ENCODE measurements at places on chromosomes 6 and 20.

DNA sequence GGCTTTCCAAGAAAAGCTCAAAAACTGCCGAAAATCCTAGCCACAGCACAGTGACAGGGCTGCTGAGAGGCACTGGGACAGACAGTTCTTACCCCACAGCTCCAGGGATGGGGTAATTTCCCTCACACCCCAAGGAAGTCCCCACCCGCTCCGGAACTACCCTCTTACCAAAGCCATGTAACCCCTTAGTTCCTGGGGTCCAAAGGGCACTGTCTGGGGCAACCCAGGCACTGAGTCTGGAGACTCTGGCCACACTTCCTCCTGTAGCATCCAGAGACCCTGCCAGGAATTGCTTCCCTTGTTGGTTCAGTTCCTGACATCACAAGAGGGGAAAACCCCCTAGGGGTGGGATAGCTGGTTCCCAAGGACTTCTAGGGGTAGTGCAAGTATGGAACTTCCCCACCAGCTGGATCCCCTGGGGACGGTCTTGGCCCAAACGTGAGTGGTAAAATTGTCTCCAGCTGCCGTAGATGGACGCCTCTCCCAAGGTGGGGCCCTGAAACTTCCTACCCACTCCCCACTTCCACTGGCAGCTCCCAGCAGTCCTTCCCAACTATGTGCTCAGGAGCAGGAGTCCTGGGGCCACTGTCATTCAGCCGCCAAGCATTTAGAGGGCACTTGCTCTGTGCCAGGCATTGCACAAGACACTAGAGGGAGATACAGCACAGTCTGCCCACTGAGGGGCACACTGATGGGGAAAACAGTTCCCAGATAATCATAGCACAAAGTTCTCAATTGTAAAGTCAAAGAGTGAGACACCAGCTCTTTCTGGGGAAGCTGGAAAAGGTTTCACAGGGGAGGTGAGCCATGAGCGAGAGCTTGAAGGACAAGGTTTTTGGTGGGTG lies 17.2 kb upstream of the HCK start:
- no peak for DNase-seq

DNA sequence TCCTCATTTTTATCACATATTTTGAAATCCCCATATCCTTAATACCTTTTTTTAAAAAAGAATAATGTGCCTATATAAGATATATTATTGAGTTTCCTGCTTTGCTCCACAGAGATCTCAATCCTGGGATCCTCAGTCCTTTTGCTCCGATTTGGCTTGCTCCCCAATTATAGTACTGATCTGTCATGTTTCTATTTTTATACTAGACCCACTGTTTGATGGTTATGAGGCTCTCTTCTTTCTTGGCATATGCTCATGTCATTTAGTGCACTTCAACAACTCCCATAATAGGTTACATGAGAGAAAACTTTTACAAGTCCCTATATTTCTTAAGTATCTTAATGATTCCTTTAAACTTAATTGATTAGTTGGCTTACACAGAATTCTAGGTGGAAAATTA lies 958.5 kb upstream of the EPHA7 start:
- no peak for DNase-seq

GRCh38 chr6:148177589-148178233 lies 164.9 kb upstream of the SASH1 start:
- DNase-seq = peak; percentile 22

GRCh38 chr20:41956338-41957074 lies 338.3 kb upstream of the CHD6 start:
- DNase-seq = no peak

GRCh38 chr6:36957773-36958271 lies 3.3 kb downstream of the PI16 start:
- no peak for DNase-seq

GRCh38 chr6:134307870-134308269 lies 10.0 kb downstream of the SGK1 start:
- no peak for DNase-seq

DNA sequence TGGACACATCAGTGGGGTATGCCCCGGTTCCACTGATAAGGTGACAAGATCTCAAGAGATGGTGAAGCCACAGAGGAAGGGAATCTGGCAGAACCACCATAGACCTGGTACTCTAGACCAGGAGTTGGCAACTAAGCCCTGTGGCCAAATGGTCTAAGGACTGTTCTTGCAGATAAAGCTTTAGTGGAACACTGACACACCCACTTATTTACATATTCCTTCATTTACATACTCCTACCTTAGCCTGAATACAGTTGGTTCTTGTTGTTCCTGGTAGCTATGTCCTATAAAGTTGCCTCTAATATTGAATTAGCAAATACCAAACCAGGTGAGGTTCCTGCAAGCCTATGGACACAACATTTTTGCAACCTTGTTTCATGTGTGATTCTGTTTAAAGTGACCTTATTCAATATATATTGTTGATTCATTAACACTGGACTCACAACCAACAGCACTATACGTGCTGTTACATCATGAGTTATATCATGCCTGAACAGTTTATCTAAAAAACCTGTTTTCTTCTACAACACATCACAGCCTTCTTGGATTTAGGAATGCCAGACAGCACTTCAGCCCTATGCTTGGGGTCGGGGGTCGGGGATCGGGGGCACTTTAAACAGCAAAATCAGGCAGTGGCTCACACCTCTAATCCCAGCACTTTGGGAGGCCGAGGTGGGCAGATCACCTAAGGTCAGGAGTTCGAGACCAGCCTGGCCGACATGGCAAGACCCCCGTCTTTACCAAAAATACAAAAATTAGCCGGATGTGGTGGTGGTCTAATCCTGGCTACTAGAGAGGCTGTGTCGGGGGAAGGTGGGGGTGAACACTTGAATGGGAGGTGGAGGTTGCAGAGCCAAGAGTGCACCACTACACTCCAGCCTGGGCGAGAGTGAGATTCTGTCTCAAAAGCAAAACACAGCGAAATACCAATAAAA lies 2.5 kb downstream of the CCDC167 start:
- no peak for DNase-seq

DNA sequence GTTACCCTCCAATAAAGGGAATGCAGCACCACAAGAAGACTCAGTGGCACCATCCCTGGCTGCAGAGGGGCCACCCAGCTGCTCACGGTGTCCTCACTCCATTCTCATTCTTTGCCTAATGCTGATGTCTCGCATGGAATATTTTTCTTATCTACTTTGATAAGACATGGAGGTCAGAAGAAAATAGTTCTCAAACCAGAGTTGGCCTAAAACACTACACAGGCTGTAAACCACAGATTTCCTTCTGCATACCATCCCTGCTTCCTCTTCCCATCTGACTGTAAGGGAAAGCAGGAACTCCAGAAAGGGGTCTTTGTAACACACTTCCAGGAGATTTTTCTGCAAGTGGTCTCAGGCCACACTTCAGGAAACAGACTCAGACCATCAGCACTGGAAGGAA lies 43.1 kb upstream of the CD93 start:
- DNase-seq = no peak

DNA sequence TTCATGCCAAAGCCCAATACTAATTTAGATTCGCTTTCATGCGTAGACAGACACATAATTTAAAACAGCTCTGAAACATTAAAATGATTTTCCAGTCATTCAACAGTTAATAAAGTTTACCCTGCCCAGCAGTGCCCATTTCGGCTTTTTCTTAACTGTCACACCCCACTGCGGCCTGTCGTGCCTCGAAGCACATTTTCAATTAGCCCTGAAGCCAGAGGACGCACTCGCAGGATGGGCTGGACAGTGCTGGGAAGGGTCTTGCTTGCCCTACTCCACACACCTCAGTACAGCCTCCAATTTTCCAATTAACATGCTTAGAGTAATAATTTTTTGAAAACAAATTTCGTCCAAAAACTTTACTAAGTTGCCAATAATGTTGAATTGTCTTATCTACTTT lies 35.3 kb downstream of the TAF4 start:
- no peak for DNase-seq

GRCh38 chr20:32159766-32160221 lies 47.7 kb downstream of the PLAGL2 start:
- no peak for DNase-seq

DNA sequence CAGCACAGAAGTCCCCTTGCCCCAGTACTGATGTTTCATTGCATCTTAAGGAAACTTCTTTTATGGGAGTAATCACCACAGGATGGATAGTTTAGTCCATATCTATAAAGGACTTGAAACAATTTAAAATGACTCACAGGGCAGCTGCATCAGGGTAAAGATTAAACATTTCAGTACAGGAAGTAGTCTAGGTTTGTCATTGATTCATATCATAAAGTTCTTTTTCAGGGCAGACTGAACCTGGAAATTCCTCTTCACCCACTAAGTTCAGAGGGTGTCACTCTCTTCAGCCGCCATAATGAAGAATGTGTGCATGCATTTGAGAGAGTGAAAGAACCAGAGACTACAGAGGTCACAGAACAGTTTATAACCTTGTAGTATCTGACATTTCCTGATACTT lies 296.3 kb upstream of the JAG1 start:
- DNase-seq = no peak

- no peak for DNase-seq
Measured at GRCh38 chr6:148649454-148649963, 97.3 kb upstream of the UST start.

DNA sequence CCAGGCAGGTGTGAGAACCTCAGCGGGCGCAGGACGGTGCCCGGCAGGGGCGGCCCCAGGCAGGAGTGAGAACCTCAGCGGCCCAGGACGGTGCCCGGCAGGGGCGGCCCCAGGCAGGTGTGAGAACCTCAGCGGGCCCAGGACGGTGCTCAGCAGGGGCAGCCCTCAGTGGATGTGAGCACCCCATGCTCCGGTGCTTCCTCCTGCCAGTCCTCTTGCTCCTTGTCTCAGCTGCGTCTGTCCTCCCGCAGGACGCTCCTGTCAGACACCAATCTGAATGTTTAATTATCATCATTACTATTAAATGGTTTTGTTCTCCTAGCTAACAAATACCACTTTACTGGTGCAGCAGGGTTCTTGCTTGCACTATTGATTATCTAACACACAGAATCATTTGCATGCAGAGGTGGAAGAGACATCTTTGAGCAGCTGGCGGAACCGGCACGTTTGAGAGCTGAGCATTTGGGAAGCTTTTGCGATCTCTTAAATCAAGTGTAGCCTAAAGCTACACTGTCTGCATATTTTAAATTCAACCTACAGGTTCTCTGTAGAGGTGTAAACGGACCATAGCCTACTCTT lies 39.4 kb upstream of the DACT2 start:
- DNase-seq = no peak

- no peak for DNase-seq
Measured at GRCh38 chr20:41179961-41180360, 42.6 kb downstream of the PLCG1 start.

- DNase-seq = no peak
Measured at GRCh38 chr20:50399917-50400704, 110.1 kb upstream of the PTPN1 start.

DNA sequence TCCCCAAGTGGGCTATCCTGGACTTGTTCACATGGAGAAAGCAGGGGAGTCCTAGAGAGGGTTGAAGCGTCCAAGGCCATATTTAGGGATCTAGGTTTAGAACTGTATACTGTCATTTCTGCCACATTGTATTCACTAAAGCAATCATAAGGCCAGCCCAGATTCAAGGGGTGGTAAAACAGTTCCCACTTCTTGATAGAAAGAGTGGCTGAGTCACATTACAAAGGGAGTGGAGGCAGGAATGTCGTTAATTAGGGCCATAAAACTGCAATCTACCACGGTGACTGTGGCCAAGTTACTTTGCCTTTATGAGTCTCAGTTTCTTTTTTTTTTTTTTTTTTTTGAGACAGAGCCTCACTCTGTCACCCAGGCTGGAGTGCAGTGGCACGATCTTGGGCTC lies 7.4 kb upstream of the UBR2 start:
- no peak for DNase-seq

DNA sequence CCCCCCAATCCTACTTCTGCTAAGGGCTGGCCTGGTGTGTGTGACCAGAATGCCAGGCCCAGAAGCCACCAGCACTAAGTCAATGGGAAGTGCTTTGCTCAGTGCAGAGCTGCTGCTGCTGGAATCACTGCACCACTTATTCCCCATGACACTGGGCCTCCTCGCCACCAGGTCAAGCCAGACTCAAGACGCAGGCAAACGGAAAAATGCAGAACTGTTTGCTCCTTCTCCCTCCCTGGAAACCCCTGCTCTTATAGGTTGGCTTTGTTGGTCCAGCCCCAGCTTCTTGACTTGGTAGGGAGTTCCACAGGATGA lies 121.9 kb downstream of the PHACTR3 start:
- no peak for DNase-seq

GRCh38 chr20:42346189-42347170 lies 728.3 kb upstream of the CHD6 start:
- no peak for DNase-seq

DNA sequence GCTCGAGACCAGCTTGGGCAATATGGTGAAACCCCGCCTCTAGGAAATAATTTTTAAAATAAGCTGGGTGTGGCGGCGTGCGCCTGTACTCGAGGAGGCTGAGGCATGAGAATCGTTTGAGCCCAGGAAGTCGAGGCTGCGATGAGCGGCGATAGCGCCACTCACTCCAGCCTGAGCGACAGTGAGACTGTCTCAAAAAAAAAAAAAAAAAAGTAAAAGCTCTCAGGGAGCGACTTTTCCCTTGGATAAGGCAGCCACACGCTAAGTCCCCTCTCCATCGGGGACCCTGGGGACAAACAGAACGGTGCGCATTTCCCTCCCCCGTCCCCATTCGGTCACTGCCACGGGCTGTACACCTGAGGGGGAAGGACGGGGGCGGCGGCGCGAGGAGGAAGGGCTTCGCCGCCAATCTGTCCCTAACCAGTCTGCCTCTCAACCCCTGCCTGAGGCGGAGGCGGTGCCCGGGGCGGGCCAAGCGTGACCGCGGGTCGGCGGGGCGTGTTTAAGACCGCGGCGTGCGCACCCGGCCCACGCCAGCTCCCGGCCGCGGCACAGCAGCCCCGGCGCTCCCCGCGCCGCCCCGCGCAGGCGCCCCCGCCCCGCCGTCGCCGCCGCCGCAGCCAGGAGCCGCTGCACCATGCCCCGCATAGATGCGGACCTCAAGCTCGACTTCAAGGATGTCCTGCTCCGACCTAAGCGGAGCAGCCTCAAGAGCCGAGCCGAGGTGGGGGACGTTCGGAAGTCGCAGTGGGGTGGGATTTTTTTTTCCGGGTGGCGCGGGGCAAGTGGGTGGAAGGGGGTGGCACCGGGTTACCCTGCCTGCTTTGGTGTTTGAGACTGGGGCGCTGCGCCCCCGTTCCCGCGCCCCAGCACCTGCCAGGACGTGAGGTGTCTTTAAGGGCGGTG lies at the start of gene GMPR:
Gene GMPR (plus strand): TSS at position 531 of the 906 bp plus-strand sequence. CDS start 107 bp downstream, at position 638.
- DNase-seq = peak; percentile 29

GRCh38 chr20:22490287-22491193 lies 93.8 kb downstream of the FOXA2 start:
- no peak for DNase-seq

GRCh38 chr6:137768935-137769334 lies 98.1 kb upstream of the TNFAIP3 start:
- DNase-seq = no peak

GRCh38 chr6:41367700-41368099 lies 32.3 kb downstream of the NCR2 start:
- DNase-seq = peak; percentile 50

- DNase-seq = no peak
Measured at GRCh38 chr20:57676589-57677583, 32.9 kb downstream of the PMEPA1 start.

All from NCI-H1694 treated with DMSO at 0.1 percent for 48 hours (cell line).